Activated T-cell treated with anti-CD3 and anti-CD28 coated beads, Interleukin-2, amount 50 U/mL, for 24 hours (primary cell): ENCODE measurements at places on chromosomes 13 and 19.

- no peak for DNase-seq
Measured at GRCh38 chr19:49642492-49643035, 555 bp downstream of the SCAF1 start.

DNA sequence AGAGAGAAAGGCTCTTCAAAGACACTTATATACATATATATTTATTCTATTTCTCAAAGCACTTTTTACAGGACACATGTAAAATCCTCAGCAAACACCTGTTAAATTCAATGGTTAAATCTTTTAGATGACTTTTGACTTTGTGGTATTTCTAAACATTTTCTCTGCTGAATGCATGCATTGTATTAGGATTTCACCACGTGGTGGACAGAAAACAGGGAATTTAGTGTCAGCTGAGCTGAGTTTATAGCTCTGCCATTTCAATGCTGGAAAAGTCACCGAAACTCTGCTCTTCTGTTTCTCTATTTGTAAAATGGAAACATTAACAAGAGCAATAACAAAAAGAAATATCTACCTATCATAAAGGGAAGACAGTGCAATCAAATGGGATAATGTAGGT is 375.6 kb downstream of the ENOX1 start:
- no peak for DNase-seq

- DNase-seq = no peak
Measured at GRCh38 chr19:33422369-33423180, 49.1 kb downstream of the CEBPG start.

DNA sequence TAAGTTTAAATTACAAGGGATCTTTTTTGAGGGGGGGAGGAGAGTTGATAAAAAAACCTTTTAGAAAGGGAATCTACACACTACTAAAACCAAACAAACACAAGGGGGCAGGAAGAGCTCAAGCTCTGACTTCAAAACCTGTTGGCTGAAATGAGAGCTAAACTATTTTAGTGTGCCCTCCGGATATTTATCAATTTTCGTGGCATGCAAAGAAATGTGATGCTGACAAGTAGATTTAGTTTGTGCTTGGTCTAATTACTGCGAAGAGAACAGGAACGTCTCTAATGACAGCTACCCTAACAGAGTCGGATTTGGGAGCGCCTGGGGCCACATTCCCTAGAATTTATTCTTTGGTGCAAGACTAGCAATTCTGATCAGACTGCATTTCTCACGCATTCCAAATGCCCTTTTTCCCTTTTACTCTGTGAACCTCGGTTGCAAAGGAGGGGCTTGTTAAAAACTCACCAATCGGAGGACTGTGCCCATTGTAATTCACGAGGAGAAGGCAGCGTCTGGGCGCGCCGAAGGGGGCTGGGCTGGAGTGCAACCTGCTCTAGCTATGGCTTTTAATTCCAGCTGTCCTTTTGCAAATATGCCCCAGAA is 802 bp upstream of the FREM2 start:
- no peak for DNase-seq

DNA sequence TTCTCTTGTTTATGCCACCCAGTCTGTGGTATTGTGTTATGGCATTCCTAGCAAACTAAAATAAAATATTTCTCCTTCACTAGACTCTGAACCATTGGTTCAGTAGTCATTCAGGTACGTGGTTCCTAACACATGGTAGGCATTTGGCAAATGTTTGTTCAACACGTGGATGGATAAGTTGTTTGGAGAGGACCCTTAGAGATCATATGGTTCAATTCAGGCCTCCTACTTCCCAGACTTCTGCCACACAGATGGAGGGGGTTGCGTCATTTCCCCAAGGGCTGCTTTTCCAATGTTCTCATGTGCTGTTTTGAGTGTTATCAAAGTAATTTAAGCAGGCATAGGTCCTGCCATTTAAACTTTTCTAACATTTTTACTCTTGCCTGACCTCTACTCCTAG is 6.7 kb downstream of the CXCL17 start:
- DNase-seq = no peak

- no peak for DNase-seq
Measured at GRCh38 chr13:30615866-30616541, 1.7 kb upstream of the USPL1 start.

DNA sequence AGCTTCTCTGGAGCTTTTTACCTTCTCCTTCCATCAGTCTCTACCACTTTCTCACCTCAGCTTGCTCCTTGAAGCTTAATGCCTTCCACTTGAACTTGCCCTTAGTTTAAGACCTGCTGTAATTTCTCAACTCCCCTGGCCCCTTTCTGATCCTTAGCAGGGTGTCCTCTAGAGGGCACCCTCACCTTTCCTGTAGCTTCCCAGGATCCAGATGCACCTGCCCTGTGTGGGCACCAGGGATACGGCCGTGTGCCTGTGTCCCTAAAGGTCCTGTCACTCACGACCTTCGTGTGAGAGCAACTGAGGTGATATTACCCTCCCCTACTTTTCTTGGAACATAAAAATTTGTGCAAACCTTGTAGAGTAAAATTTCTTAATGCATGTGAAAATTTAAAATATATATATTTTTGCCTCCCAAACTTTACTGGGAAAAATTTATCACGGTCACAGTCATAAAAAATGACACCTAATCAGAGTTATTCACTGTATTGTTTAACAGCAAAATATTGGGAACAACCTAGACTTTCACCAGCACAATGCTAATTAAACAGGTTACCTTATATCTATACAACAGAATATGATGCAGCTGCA is 46.4 kb downstream of the PSG3 start:
- no peak for DNase-seq

- DNase-seq = no peak
Measured at GRCh38 chr13:111469916-111470506, 149.6 kb downstream of the TEX29 start.

DNA sequence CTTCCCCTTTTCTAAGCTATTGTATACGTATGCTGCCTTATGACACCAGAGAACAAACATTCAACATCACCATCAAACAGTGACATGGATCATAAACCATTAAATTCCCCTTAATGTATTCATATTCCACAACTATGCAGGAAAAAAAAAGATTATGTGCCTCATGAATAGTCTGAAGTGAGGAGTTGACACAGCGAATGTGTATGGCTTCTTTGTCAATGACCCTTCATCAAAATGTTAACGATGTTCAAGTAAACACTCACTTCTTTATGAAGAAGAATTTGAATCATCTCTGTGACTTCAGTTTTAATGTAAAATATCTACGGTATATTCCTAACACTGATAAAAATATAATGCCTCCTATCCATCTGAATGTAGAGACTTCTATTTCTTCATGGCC is 44.6 kb downstream of the SMAD9 start:
- no peak for DNase-seq

DNA sequence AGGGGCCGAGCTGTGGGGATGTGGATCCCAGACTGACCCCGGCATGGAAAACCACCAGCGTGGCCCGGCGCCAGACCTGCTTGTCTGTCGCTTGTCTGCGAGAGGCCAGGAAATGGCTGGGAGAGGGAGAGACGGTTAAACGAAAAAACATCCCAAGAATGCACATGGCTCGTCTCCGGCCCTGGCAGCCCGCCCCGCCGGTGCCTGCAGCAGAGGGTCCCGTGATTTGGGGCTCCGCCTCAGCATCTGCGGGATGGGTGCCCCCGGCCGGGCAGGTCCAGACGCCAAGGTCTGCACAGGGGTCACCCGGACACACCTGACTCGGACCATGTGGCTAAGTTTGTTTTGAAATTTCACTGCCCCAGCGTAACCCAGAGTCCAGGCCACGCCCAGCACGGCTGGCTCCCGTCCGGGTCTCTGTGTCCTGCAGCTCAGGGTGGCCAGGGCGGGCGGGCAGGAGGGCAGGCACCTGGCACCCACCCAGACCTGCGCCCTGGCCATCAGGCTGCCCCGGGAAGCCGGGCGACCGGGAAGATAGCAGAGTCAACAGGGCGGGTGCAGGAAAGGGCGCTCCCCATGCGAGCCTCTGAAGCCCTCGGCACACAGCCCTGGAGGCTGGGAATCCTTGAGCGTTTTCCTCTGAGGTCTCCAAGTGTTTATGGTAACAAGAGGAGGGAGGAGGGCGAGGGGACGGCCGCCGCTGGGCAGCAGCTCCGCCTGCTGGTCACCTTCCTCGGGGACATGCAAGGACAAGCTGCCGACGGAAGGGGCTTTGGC is 103.2 kb downstream of the GADD45B start:
- peak; percentile 74 for DNase-seq

DNA sequence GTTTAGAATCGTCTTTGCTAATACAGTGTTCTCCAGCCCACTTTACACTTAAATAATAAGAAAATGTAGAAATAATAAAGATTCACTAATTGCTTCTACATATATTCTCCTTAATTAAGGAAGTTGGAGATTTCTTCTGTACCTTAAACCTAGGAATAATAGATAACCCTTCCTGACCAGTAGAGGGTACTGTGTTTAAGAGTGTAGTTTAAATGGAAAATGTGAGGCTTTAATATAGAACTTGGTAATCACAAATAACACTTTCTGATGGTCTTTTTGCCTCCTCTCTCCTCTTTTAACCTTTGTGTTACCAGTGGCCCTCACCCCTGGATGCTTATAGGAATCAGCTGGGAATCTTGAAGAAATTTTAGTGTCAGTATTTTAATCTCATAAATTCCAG is 20.7 kb downstream of the POMP start:
- no peak for DNase-seq

- no peak for DNase-seq
Measured at GRCh38 chr19:31290931-31291590, 58.2 kb downstream of the TSHZ3 start.

- DNase-seq = no peak
Measured at GRCh38 chr13:66921437-66921836, 308.7 kb downstream of the PCDH9 start.

GRCh38 chr13:46206143-46206542 is 5.6 kb upstream of the LRRC63 start:
- no peak for DNase-seq

GRCh38 chr13:46817838-46818476 is 21.0 kb upstream of the ESD start:
- DNase-seq = no peak

DNA sequence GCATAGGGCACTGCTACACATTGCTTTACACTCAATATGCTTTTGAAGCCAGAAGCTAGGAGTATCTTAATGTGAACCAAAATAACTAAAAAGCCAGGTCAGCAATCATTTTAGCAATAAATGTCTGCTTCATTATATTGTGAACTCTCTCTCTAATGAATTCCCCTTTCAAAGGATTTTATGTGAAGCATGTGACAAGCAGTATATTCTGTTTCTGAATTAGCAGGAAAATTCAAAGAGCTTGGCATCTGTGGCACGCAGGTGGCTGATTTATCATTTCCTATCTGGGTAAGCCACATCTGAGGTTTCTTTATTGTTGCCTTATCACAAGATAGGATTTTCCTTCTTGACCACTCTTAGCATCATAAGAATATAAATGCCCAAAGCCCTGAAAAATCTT is 56.8 kb upstream of the KLF12 start:
- DNase-seq = no peak

DNA sequence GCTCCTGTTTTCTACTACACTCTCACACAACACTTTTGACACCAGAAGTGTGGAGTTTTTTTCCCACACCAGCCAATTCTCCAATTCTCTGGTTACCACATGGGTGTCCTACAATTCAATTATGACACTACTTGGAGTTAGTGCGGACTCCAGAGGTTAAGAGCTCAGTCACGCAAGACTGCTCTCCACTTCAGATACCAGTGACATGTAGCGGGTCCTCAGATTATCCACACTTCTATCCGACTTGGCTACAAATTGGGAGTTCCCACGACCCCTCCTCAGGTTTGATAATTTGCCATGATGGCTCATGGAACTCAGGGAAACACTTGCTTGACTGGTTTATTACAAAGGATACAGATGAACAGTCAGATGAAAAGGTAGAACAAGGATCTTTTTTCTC is 32.9 kb downstream of the PAN3 start:
- no peak for DNase-seq

- DNase-seq = no peak
Measured at GRCh38 chr19:33429891-33430673, 56.6 kb downstream of the CEBPG start.

GRCh38 chr13:36345438-36346221 is 564 bp downstream of the SPART start:
- DNase-seq = peak; percentile 59

GRCh38 chr19:18286973-18287635 is 5.7 kb upstream of the JUND start:
- no peak for DNase-seq

DNA sequence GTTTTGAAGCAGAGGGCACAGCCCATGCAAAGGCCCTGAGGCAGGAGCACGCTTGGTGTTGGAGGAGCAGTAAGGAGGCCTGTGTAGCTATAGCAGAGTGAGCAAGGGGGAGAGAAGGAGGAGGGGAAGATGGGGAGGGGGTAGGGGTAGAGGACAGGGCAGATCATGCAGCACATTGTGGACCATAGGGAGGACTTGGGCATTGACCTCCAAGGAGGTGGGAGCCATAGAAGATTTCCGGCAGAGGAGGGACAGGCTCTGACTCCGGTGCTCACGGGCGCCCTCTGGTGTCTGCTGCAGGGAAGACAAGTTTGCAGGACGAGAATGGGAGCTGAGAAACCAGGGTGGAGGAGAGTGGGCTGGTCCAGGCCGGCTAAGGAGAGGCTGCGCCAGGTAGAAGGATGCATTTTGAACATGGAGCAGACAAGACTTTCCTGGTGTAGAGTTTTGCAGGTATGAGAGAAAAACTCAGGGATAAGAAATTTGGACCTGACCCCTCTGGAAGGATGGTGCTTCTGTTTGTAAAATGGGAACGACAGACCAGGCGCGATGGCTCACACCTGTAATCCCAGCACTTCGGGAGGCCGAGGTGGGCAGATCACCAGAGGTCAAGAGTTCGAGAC is 13.7 kb upstream of the CREB3L3 start:
- DNase-seq = peak; percentile 94

GRCh38 chr13:81199956-81200355 is 859.0 kb upstream of the SPRY2 start:
- DNase-seq = no peak

DNA sequence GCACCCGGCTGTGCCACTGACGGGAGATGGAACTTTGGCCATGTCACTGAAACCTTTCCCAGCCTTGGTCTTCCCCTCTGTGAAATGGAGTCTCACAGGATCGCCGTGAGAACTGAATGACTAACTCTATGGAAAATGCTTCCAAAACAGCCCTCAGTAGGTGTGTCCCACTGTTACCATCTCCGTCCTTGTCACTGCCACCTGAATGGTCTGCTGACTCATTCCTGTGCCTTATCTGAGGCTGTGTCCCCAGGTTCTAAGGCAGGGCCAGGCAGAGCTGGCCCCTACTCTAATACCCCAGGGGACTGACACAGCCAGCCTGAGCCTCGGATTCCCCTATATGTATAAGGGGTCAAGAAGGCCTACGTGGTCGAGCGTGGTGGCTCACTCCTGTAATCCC is 4.5 kb downstream of the CDC37 start:
- no peak for DNase-seq

DNA sequence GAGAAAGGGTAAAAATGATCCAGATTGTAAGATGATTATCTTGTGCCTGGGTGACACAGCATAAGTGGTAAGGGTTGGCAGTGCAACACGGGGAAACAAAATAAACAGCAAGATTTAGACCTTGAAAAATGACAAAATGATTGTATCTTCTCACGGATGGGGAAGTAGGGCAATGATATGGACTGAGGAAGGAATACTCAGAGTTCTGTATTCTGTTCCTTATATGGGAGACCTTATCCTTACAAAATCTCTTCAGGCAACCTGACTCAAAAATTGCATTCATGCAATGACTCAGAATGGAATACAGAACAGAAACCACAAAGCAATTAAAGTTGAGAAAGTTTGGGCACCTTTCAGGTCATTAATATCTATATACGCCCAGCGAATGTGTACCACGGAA is 149.0 kb downstream of the HS6ST3 start:
- no peak for DNase-seq
